ENCODE measurements at places on chromosomes 5 and 9.
A peak's percentile ranks its signal among the peaks of the same experiment; 100 is the strongest.

DNA sequence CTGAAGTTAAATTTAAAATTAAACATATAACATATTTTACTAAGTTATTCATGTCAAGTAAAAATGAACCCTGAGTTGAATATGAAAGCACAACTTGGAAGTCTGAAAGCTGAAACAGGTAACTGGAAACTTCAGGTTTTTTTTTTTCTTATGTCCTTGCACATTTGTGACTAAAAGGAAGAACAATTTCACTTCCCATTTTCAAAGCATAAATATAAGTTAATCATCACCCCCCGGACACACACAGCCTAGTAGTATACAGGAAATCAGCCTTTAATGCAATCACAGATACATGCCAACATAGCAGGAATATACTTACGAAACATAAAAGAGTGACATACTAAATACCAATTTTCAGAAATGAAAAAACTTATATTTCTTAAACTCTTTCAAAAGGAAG, 225.9 kb downstream of the RFX3 start:
- no peak overlapping the region for H3K4me3 ChIP-seq
- H3K4me1 ChIP-seq: peaks cover 22% of the 10 kb centered on the region
- H3K36me3 ChIP-seq: peaks cover 4% of the 10 kb centered on the region
- no peak for DNase-seq

GRCh38 chr5:54753034-54753433, 232.4 kb downstream of the ESM1 start:
- no peak for DNase-seq
- H3K4me3 ChIP-seq: peak overlapping the region; percentile 72
- H3K27me3 ChIP-seq: no peaks in the 10 kb centered on the region
- H3K36me3 ChIP-seq: no peaks in the 10 kb centered on the region
- peak overlapping the region; percentile 81 for H3K27ac ChIP-seq
- peaks cover 60% of the 10 kb centered on the region for H3K4me1 ChIP-seq

DNA sequence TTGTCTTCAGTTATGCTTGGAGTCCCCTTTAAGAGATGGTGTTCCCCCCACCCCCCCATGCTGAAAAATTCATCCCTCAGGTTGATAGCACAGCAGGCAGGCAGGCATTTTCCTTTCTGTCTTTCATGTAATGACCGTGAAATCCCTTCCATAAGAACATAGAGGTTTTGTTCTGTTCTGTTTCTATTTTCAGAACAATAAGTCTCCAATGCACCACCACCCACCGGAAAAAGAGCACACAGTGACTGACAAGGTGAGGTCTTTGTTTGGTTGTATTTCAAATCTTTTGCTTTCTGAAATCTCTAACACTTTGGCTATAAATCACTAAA, 52.4 kb downstream of the DMRT2 start:
- no peak for DNase-seq
- no peaks in the 10 kb centered on the region for H3K4me1 ChIP-seq
- peaks cover 21% of the 10 kb centered on the region for H3K27me3 ChIP-seq
- no peak overlapping the region for H3K27ac ChIP-seq
- H3K36me3 ChIP-seq: no peaks in the 10 kb centered on the region

GRCh38 chr9:6910032-6910431, 152.3 kb downstream of the KDM4C start:
- no peak for DNase-seq
- H3K36me3 ChIP-seq: peaks cover 18% of the 10 kb centered on the region
- H3K4me3 ChIP-seq: no peak overlapping the region

Data from activated B cell treated with CpG ODN at 0.5 μM for 24 hours (primary cell).